ENCODE measurements at places on chromosomes 3 and 15.

GRCh38 chr3:48997714-48998637 is 7.9 kb downstream of the P4HTM start:
- DNase-seq, result no peak

GRCh38 chr3:106212665-106213222 is 343.9 kb upstream of the CBLB start:
- DNase-seq, result no peak

DNA sequence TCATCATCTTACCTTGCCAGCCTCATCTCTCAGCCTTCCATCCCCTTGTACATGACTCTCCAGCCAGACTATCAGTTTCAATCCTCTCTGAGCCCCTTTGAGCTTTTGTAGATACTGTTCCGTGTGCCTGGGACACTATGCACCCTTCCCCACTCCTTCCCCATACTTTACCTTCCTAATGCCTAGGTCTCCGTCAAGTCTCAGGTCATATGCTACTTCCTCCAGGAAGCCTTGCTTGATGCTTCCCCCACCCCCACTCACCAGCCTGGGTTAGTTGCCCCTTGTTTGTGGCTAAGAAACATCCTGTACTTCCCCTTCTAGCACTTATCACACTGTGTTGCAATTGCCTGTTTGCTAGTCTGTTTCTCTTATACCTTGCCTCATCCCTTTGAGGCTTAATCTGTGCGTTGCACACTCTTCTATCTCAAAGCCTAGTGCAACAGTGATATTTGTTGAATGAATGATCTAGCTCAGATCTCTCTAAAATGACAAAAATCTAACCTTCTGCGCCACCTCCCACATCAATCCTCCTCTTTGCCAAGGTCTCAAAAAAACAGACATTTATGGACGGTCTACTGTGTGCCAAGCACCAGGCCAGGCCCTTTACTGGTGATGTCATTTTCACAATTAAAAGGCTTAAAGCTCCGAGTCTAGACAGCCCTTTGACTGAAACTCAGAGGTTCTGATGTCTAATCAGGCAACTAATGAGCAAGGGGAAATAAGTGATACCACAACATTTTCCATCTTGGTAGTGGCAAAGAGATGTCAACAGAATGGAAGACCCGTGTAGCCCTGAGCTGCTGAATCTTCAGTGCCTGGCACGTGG is 6.5 kb upstream of the USP3 start:
- DNase-seq, result no peak

DNA sequence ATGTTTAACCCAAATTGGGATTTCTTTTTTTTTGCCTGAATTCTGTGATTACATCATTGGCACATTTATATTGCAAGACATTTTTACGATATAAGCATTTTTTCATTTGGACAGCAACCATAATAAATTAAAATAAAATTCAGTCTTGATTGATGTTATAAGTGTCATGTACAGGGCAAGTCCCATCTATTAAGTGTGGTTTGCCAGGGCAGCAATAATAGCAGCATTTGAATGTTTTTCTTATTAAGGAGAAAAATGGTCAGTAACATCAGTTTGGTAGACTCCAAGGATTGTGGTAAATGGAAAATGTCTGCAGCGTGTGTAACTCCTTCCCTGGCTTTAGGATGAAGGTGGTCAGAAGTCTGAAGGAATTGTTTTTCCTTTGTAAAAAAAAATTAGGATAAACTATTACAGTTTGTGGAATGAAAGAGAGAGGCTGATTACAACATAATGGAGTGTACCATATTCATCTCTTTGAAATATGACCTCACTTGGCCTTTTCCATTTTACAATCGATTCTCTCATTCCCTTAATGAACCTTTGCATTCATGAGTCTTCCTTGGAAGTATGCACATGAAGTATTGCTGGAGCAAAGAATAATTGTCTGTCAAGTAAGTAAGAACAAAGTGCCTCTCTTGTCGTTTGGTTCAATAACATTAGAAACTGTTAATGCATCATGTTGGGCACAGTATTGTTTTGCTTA is 405.4 kb upstream of the THRB start:
- DNase-seq, result no peak

- no peak for DNase-seq
These were observed 372.5 kb downstream of the NLGN1 start for GRCh38 chr3:173770011-173770410.

DNA sequence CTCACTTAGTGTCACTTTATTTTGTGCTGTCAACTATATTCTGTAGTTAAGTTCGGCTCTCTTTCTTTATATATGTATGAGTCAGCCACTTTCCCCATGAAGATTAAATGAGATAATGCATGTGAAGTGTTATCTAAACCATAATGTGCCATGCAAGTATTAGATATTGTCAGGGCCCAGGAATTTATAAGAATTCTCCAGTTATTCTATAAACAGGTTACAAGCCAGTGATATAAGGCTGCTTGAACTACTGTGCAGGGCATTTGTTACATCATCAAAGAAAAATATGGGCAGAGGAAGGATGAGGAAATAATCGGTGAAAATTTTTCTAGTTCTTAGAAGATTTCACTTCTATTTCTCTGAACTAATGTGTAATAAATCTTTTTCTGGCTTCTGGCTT is 1049.0 kb upstream of the NR2F2 start:
- no peak for DNase-seq

- no peak for DNase-seq
These were observed 20.0 kb upstream of the ZBTB47 start for GRCh38 chr3:42633544-42633943.

DNA sequence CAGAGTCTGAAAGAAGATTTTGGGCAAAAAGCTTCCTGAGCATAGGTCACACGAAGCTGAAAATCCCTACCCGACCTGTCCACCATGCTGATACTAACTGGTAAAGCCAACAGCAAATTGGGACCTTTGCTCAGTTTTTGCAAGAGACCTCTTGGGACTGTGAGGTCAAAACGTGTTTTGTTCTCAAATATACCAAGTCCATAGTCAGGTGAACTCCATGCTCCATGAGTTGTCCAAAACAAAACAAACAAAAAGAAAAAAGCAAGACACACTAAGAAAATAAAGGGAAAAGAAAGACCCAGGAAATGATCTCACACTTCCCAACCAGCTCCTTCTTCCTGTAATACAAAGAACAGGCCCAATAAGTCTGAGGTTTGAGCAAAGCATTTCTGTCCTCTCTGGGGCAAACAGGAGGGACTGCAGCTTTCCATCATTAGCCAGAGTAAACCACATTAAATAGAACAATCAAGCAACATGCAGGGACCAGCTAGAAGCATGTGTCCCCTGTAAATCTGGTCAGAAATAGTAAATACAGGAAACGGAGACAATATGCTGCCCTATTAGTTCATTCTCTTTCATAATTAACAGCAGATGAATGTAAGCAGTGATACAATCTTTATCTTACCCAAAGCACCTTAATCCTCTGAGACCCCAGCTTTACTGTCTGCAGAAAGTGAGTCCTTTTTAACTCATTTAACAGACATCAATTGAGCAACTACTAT is 125.0 kb upstream of the LIPC start:
- no peak for DNase-seq

DNA sequence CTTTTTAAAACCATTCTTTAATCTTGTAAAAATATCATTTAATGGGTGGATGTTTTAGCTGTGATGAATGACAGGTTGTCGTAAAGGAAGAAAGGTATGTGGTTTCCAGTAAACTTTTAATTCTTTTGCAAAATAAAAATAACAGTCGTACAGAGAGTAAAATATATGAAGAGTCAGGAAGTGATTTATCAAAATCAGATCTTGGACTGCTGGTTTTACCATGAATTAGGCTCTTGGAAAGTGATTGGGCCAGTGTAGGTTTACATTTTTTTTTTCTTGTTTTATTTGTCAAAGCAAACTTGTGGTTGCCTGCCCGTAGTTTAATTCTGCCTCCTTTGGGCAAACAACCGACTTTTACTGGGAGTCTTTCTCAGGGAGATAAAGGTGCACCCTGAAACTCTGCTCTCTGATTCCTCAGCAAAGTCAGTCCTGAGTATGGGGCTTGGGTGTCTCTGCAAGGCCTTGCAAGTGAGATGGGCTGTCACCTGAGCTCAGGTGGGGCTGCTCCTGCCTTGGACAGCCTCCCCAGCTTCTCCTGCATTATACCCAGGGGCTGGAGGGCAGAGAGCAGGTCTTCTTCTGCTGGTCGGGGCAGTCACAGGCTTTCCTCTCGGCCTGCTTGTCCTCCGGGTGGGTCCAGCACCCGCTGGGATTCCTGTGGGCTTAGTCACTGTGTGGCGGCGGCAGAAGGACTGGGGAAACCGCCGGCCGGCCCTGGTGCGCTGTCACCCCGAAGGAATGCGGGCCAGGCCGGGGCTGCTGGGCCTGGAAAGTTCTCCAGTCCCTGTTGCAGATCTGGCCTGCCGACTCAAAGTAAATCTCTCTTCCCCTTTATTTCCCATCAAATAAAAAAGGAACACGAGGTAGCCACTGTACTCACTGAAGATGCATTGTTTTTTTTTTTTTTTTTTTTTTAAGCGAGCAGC is 79.0 kb downstream of the IGF1R start:
- no peak for DNase-seq

GRCh38 chr3:16508591-16508995 is 4.9 kb downstream of the RFTN1 start:
- DNase-seq, result no peak

DNA sequence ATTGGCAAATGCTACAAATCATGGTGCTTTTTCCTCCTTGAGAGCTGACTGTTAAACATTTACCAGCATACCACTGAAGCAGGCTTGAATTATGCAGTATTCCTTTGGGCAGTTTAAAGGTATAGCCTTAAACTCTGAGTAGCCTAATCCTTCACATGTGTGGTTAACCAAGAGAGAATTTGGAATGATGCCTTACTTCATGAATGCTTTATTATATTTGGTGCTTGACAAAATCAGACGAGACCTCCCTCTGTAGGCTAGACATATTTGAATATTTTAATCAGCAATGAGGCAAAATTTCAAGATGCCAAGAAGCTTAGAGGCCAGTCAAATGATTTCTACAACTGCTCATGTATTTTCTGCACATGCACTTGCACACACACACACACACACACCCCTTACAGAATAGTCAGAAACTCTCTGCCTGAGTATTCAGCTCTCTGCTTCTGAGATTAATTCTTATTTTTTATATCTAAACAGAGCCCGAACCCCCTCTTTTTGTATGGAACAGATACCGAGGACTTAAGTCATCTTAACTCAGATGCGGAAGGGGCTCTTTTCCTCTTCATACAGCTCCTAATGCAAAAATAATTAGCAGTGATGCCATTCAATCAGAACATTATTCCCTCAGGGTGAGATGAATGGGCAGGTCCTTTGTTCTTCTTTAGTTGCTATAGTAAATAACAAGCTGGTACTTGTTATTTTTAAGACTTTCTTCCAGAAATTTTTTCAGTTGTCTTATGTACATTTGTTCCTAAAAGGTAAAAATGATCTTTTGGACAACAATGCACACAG is 195.5 kb upstream of the TMC3 start:
- DNase-seq, result no peak

DNA sequence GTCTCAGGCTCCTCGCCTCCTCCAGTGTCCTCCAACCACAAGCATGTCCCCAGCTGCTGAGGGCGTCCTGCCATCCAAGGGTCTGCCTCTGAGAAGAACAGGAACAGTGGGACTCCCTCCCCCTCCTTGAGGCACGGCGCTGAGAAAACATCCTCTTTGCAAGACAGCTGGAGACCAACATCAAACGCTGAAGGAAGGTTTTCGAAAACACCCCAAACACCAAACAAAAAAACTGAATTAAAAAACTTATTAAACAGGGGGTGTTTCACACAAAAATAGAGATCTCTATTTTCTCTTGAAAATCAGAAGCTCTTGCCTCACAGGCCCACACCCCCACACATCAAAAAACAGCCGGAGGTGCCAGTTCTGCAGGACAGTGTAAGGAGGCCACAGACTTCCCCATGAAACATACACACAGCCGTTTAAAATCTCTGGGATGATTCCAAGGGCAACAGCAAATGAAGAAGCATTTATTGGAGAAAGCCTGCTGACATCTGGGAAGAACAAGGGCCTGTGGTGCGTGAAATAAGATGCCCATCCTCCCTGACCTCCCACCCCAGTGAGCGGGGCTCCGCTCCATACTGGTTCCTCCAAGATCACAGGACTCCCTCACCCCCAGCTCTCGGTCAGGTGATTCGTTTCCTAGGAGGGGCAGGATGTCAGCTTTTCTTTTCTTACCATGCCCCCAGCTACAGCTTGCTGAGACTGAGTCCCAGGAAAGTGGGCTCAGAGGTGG is 71.3 kb downstream of the NUP210 start:
- no peak for DNase-seq

DNA sequence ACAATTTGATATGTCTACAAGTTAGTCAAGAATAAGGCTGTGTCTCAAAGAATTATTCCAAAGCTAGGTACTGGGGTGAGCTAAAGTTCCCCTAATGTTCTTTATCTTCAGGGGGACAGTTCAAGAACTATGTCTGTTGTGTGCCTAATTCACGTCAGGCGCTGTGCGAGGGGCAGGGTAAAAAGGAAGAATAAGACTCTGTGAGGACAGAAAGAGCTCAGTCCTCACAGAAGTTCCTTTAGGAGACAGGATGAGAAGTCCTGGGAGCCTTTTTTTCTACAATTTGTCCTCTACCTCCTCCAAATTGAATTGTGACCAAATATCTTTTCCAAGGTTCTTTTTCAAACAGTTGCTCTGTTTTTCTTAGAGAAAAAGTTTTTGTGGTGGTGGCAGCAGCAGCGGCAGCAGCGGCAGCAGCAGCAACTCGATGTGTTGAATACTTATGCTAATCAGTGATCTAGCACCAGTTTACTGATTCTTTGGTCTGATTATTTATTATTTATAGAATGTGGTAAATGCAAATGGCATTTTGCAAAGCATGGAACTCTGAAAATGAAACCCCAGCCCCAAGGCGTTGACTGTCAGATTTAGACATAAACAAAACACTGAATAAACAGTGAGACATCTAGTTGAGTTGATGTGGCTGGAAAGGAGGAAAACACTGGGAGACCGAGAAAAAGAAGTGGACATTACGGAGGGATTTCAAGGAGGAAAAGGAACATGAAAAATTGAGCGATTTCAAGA is 88.6 kb downstream of the GTPBP8 start:
- DNase-seq, result no peak

DNA sequence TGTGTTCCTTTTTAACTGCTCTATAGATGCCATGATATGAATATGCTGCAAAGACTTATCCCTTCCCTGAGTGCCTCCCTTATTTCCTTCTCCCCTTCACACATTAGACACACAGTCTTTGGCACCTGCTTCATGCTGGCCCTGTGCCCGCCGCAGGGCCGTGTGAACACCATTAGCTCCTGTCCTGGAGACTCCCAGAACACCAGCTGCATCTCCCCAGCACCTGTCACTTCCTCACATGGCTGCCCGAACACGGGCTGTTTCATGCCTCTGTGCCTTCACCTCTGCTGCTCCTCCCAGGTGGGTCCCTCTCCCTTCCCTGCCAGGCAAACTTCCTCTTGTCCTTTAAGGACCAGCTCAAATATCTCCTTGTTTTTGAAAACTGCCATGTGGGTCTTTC is 40.5 kb upstream of the SEC13 start:
- no peak for DNase-seq

GRCh38 chr3:27666272-27666671 is 55.9 kb downstream of the EOMES start:
- DNase-seq, result no peak

DNA sequence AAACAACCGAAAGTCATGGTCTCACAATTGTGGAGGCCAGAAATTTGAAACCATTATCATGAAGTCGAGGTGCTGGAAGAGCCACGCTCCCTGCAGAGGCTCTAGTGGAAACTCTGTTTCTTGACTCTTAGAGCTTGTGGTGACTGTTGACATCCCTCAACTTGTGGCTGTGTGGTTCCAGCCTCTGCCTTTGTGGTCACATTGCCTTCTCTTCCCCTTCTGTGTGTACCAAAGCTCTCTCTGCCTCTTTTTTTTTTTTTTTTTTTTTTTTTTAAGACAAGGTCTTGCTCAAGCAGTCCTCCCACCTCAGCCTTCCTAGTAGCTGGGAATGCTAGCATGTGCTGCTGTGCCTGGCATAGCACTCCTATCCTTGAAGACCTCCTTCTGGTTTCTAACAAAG is 48.7 kb upstream of the CRTC3 start:
- no peak for DNase-seq

Data from activated CD8-positive, alpha-beta memory T cell treated with anti-CD3 and anti-CD28 coated beads for 48 hours (primary cell).